Cerebellar nuclear complex (tissue), 1 donor: ENCODE measurements at places on chromosomes 6 and 20.

GRCh38 chr6:37244430-37245310 is 12.9 kb upstream of the TBC1D22B start:
- DNase-seq: no peak

- DNase-seq: no peak
These were observed 15.7 kb downstream of the AMD1 start for GRCh38 chr6:110890288-110890687.

- no peak for DNase-seq
These were observed 4.0 kb upstream of the PPP1R3G start for GRCh38 chr6:5081182-5081581.

DNA sequence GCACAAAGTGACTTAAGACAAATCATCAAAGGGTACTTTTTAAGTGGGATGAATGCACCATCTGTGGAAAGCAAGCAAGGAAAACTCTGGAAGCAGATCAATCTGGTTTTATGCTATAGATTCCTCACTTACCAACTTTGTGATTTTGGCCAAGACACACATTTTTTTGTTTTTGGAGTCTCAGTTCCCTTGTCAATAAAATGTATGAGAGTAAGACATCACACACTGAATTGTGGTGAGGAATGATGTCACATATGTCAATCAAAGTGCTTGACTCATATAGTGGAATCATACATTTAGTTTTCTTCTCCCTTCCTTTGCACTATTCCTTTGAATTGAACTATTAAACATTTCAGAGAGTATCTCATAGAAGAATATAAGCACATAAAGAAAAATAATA is 620.5 kb upstream of the CITED2 start:
- no peak for DNase-seq

- DNase-seq: no peak
These were observed 17.9 kb upstream of the PNPLA1 start for GRCh38 chr6:36252005-36252404.

DNA sequence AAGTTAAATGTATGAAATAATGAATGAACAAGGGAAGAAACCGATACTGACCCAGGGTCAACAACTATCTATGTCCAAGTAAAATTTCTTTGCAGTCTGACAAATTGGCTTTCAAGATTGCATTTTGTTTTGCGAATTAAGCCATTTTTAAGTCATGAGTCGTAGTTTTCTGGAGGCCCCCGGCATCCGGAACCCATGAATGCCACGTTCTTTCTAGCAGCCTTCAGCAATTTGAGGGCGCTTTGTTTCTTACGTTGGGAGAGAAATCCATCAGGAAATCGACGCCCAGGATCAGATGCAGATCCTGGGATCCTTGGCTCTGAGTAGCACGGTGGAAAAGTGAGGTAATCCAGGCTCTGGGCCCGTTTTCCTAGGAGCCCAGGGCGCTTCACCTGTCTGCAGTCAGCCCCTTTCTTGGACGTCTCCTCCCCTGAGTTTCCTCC is 309 bp upstream of the ABRACL start:
- no peak for DNase-seq

GRCh38 chr20:47338131-47338628 is 18.3 kb downstream of the ZMYND8 start:
- no peak for DNase-seq

DNA sequence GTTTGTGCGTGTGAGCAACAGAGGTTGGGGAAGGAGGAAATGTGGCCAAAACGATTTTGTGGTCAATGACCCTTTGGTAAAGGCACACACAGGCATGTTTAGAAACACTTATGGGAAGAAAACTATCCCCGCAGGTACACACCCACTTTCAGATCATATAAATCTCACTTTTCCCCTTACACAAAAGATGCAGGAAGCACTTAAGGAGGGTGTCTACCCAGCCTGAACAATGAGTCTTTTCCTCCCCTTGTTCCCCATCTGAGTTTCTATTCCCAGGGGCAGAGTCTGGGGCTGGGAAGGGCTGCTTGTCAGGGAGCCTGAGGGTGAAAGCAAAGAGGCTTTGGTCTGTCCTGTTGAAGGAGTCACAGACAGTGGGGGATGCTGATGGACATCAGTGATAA is 193.2 kb upstream of the SALL4 start:
- no peak for DNase-seq

DNA sequence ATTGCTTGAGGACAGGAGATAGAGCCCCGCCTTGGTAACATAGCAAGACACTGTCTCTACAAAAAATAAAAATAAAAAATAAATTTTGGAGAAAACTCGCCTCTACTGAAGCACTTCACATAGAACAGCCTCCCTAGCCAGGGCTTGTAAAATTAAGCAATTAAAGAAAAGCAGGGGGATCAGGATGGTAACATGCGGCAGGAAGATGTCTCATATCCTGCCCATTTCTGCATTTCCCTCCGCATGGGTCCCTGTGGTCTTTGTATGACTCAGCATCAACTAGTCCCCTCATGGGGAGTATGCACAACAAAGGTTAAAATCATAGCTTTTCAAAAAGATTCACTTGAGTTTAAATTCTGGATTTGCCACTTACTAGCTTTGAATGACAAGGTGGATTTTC is 379.0 kb downstream of the EPHA7 start:
- no peak for DNase-seq

DNA sequence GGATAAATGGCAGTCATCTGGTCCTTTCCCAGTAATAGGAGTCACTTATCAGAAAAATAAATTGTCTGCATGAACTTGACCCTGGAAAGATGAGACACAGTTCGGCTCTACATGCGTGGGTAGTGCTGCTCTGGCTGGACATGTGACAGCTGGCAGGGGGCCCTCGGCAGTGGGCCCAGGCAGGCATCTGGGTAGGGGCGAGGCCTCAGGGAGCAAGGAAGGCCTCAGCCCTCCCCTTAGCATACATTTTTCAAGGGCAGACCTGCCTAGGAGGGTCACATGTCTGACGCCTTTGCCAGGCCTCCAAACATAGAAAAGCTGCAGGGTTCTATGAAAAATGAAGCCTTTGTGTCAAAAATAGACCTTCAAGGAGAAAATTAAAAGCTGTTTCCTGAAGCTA is 12.8 kb upstream of the ILRUN start:
- no peak for DNase-seq

- no peak for DNase-seq
These were observed 74.4 kb downstream of the ELOVL4 start for GRCh38 chr6:79872986-79873385.

- no peak for DNase-seq
These were observed 392.4 kb downstream of the BMP2 start for GRCh38 chr20:7159903-7160302.

GRCh38 chr20:33320006-33320405 is 37.0 kb downstream of the BPIFB1 start:
- no peak for DNase-seq

- DNase-seq: no peak
These were observed 196.6 kb downstream of the ESR1 start for GRCh38 chr6:152004036-152004566.

DNA sequence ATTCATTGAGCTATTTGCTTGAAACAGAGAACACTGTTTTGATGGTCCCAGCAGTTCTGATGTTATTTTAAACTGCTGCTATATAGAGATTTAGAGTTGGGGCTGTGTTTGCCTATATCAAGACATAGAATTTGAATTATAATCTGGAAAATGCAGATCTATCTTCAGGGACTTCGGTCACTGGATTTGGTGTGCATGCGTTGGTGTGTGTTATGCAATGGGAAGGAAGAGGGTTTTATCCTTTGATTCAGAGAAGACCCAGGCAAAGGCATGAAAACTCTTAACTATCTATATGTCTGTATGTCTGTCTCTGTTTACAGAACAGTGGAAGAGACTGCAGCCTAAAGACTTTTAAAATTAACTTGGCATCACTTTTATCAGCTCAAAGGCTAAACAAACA is 2.0 kb downstream of the ADGRB3 start:
- DNase-seq: no peak

- no peak for DNase-seq
These were observed 33.2 kb downstream of the SERPINB6 start for GRCh38 chr6:2938004-2938631.

GRCh38 chr20:7585126-7585679 is 355.1 kb downstream of the HAO1 start:
- no peak for DNase-seq

DNA sequence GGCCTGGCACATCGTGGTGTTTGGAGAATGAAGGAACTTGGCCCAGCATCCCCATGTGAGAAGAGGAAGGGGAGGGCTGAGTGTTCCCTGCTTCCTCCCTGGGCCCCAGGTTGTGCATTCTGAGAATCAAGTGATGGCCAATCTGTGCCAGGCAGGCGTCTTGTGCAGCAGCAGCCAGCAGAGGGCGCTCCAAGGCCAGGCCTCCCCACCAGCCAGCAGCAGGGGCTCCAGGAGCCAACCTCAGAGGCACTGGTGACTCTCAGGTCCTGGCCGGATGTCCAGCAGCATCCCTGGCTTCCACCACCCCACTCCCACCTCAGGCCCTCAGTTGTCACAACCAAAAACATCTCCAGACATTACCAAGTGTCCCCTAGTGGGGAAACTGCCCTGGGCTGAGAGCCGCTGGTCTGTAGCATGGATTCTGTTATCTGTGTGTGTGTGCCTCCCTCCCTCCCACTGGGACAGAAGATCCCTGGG is 192.0 kb downstream of the PREX1 start:
- DNase-seq: no peak

- no peak for DNase-seq
These were observed 8.2 kb downstream of the PMEPA1 start for GRCh38 chr20:57701651-57702050.

GRCh38 chr6:99019381-99019780 is 71.6 kb upstream of the FBXL4 start:
- DNase-seq: no peak

GRCh38 chr6:167963589-167964057 is 33.8 kb upstream of the KIF25 start:
- no peak for DNase-seq

DNA sequence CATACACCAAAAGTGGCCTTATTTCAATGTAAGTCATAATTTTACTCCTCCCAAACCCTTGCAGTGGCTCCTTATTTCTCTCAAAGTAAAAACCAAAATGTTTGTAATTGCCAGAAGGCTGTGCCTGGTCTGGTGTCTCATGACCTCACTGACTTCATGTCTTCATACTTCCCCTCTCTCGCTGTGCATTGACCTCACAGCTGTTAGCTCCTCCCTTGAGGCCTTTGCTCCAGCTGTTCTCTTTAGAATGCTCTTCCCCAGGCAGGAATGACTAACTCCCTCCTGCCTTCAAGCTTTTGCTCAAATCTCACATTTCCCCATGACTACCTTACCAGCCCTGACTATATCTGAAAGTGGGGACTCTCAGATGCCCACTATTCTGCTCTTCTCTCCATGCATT is 83.3 kb downstream of the MTFR2 start:
- no peak for DNase-seq

- DNase-seq: no peak
These were observed 632.2 kb downstream of the HACE1 start for GRCh38 chr6:104227508-104227907.

GRCh38 chr6:159959165-159959975 is 9.5 kb upstream of the IGF2R start:
- DNase-seq: no peak

DNA sequence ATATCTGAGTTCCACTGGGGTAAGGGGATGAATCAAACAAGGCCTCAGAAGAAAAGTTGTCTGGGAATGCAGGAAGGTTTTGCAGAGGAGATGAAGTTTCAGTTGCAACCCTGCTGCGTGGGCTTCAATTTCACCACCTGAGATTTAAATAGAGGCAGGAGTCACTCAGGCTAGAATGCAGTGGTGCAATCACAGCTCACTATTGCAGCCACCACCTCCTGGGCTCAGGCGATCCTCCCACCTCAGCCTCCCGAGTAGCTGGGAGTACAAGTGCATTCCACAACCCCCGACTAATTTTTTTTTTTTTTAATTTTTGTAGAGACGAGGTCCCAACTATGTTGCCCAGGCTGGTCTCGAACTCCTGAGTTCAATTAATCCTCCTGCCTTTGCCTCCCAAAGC is 1.5 kb upstream of the ZNF165 start:
- no peak for DNase-seq

GRCh38 chr6:107698146-107698545 is 126.0 kb downstream of the SCML4 start:
- no peak for DNase-seq

DNA sequence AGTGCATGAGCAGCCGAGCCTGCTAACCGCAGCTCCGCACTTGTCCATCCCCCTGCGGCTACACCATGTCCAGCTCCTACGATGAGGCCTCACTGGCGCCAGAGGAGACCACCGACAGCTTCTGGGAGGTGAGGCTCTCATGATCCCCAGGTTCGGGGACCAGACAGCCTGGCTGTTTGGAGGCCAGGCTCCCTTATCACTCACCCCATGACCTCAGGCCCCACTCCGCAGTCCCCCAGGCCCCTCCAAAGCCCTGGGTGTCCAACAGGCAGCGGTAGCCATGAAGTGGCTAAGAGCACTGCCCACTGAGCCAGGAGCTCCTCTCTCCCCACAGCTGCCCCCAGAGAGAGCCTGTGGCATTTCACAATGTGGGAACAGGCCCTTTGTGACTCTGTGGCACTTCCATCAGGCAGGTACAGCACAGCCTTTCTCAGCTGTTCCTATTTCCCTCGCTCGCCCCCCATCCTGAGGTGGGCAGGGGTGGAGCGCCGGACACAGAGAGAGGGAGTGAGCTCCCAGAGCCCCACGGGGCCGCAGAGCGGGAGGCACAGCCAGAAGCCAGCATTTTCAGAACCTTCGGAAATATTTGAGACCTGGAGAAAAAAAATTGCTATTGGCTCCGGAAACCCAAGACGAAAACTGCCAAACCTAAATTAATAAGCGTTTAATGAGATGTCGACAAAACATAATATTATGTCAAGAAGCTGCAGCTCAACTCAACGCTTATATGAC is 29.7 kb downstream of the SPDEF start:
- DNase-seq: no peak

- no peak for DNase-seq
These were observed 146.8 kb upstream of the B3GAT2 start for GRCh38 chr6:71103641-71104040.

DNA sequence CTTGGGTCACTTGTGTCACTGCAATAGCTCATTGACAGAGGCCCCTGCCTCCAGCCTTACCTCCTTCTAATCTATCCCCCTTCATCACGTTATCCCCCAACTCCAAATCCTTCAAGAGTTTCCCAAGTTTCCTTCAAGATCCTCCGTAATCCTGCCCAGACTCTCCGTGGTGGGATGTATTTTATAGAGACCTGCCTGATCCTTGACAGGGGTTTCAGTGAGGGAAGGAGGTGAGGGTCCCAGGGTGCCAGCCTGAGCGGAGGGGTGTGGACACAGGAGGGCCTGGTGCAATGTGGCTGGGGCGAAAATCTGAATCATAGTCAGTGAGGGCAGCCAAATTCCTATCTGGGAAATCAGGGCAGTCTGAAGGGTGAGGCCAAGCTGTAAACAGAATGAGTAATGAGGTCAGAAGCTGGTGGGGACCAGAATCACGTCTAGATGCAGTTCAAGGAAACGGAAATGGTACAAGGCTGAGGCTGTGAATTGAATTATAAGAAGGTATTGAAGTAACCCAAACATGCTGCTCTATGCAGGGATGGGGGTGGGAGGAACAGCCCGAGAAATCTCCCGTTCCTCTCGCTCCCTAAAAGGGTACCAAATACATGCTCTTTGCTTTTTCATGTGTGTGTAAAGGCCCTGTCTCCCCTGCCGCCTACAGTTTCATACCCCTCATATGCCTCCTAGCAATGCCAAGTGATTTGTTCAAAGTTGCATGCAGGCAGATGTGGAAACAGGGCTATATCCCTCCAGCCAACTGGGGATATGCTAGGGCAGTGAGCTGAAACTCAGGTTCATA is 35.4 kb upstream of the PIM1 start:
- no peak for DNase-seq
